ENCODE measurements at places on chromosomes 3 and 15.

DNA sequence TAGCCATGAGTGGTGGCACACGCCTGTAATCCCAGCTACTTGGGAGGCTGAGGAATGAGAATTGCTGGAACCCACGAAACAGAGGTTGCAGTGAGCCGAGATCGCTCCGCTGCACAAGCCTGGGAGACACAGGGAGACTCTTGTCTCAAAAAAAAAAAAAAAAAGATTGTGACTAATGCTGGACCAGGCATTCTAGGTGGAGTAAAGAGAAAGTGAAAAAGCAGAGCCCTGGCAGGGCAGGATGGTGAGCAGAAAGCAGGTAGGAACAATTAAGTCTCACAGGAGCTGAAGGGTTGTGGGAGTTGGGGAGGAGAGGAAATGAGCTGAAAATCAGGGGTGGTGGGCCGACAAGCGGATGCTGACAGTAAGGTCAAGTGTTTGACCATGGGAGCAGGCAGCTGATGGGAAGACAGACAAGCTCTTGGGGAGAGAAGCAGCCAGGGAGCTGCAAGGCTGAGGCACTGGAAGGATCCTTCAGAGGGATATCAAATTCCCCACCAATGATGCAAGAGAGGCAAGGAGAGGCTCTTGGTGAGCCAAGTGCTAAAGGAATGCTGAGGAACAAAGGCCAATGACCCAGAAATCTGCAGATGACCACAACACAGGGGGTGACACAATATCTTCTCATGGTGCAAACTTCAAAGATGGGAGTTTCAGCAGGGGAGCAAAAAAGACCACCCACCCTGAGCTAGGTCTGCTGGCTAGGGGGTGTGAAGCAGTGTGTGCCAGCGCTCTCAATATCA lies 251.1 kb downstream of the ULK4 start:
- no peak for DNase-seq

DNA sequence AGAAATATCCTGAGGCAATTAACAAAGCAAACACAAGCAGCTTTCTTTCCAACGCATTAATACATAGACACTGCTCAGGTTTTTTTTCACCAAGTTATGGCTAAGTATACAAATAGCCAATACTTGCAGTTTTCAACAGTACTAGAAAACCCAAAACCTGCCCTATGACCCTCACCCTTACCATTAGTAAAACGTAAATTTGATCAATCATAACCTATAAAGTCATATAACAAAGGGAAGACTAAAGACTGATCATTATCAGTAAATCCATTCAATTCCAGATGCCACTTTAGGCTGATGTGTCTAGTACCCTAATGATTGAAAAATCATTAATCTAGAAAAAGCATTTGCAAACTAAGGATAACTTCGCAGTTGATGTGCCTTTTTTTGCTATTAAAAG lies 3.2 kb downstream of the SERP1 start:
- DNase-seq, result no peak

GRCh38 chr3:155192957-155193746 lies 100.3 kb downstream of the STRIT1 start:
- no peak for DNase-seq

DNA sequence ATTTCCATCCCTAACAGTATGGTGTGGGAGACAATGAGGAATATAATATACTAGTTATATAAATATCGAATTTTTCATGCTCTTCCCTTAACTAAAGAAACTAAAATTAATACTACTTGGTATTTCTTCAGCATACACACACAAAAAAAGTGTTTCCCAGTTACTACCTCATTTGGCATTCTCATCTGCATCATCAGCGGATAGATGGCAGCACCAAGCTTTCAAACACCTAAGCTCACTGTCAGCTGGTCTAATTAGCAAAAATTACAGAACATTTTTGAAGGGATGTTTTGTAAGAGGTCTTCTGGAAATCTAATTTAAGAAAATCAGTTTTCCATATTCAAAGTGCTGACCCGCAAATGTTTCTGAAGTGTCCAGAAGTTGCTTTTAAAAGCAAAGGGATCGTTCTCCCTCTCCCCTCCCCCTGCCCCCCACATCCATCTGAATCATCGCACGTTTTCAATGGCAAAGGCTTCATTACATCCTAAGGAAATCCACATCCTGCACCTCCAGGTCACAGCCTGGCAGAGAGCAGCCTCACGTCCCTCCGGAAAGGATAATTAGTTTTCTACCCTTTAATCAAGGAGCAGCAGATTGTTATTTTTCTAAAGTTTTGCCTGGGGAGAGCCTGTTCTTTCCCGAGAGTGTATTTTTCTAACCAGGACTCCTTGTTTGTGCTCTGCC lies 86.1 kb upstream of the SPATA12 start:
- DNase-seq, result no peak

DNA sequence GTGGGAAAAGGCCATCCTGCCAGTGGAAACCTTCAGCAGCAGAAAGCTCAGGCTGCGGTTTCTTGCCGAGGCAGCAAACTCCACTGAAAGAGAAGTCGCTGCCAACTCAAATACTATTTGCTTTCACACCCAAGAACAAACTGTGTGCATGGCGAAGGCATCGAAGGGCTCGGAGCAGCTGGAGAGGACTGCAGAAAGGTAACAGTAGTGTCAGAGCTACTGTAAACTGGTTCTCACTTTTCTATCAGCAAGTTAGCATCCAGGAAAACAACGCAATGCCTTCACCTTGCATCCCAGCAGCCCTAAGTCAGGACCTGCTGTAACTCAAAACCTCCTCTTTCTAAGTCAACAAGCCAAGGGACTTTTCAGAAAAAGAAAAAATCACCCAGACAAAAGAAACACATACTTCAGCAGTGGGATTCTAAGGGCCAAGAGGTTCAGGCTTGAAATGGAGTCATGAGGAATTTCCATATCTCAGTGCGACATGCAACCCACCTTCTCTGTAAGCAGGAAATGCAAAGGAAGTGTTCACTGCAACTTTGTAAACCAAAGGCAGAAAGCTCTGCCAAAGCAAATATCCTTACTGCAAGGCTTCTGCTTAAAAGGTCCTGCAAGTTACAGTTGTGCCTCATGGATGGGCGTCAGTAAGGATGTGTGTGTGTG lies 193.5 kb downstream of the FOXP1 start:
- peak; percentile 60 for DNase-seq

- DNase-seq, result no peak
Observed at GRCh38 chr15:68713874-68714273, 106.8 kb downstream of the ANP32A start.

- DNase-seq, result no peak
Observed at GRCh38 chr3:46895761-46896160, 18.2 kb downstream of the PTH1R start.

DNA sequence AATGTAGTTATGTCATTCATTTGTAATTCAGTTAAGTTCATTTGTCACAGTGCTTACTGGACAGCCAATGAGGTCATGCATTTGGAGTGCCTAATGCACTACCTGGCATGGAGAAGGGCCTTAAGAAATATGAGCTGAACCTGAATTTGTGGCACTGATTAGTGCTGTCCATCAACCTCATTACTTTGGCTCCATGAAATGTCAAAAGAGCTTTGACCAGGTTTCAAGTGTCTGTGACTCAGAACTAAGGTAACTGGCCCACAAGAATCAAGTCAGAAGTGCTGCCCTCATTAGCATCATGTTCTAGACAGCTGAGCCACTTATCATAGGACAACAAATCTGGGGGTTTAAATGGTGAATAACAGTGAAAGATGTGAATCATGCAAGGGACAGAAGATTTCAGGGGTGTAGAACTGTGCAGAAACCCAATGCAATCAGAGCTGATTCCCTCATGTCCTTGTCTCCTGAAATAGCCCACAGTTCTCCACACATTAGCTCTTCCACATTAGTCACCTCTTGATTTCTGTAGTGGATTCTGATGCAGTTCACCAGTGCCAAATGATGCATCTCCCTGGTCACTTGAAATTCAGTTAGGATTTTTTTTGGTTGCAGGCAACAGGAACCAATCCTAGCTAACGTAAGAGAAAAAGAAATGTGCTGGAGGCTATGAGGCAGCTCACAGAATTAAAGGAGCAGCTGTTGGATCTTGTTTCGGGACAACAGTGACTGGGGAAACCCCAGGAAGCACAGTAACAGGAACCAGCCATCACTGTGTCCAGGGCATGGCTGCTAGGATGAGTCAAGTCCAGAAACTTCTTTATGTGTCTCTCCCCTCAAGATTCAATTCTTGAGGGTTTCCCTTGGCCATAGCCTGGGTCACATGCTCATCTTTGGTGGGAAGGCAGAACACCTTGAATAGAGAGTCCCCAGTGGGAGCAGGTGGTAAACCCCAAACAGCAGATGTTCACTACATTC lies 38.7 kb downstream of the CHST2 start:
- no peak for DNase-seq

- DNase-seq, result no peak
Observed at GRCh38 chr15:31932576-31932975, 97.7 kb upstream of the CHRNA7 start.

DNA sequence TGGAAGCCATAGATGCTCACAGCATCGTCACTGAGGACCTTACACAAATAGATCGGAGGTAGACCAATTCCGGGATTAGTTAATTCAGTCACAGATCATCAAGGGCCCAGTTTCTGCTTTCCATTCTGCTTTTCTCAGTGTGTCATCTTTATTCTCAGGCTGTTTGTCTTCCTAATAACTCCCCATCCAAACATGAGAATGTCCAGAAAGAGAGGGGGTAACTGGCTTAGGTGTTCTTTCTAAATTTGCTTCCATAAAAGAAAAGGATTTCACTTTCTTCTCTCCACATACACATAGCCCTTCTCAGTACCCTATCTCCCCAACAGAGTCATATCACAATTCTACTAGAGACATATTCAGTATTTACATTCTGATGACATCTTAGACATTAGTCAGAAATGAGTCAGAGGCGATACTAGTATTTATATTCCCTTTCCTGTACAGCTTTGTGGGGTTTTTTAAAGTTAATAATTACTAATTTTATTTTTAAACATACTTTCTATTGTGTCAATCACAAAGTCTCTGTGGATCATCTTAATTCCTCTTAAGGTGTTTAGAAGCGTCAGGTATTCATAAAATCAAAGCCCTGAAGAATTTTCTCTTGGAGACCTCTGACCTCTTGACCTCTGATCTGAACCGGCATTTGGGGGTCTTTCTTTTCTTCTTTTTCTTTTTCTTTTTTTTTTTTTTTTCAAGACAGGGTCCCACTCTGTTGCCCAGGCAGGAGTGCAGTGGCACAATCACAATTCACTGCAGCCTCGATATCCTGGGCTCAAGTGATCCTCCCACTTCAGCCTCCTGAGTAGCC lies 24.3 kb upstream of the IL12A start:
- no peak for DNase-seq

DNA sequence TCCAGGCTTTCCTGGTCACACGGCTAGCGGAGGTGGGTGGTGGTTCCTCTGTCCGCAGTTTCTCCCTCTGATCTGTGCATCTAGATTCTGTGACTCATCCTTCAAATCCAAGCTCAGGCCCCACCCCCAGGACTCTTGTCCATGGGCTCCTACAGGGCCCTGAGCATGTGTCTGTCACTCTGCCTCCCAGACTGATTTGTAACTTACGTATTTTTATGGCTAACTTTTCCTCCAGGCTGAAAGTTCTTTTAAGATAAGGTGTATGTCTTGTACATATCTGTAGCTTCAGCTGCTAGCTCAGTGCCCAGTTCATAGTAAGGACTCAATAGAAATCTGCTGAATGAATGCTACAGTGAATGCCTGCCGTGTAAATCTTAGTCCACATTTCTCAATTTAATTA lies 8.0 kb downstream of the ESYT3 start:
- DNase-seq, result no peak

GRCh38 chr3:100563652-100564211 lies 45.7 kb upstream of the ADGRG7 start:
- no peak for DNase-seq

DNA sequence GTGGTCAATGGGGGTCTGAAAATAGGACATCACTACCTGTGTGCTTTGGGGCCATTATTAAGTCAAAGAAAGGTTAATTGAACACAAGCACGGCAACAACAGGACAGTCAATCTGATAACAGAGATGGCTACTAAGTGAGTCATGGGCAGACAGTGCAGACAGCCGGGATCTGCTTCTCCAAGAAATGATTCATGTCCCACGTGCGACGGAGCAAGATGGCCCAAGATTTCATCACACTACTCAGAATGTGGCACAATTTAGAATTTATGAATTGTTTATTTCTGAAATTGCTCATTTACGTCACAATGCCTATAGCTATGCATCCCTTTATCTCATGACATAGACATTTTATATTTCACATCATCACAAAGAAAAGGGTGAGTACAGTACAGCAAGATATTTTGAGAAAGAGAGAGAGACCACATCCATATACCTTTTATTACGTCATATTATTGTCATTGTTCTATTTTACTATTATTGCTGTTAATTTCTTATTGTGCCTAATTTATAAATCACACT lies 770.6 kb upstream of the NR2F2 start:
- no peak for DNase-seq

DNA sequence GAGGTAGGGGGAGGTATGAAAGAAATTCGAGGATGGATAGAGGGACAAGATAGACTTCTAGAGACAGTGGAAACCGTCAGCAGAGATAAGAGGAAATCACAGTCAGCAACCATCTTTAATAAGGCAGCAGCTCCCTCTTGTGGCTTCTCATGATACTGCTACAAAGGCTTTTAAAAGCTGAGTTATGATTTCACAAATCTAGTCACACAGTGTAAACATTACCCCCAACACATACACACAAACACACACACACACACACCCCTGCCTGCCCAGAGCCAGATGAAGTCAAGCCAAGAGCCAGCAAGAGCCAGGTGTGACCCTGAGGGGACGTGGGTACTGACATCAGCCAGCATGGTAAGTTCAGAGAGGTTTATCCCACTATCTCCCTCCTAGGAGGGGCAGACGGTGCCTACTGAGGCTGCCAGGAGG lies 18.9 kb upstream of the TGM5 start:
- peak; percentile 51 for DNase-seq

- no peak for DNase-seq
Observed at GRCh38 chr15:24858737-24859601, 95.8 kb upstream of the SNRPN start.

GRCh38 chr15:80948651-80949292 lies 40.8 kb downstream of the MESD start:
- DNase-seq, result no peak

- DNase-seq, result no peak
Observed at GRCh38 chr3:49030321-49030720, 1.1 kb upstream of the IMPDH2 start.

GRCh38 chr3:17038900-17039553 lies 154.3 kb downstream of the PLCL2 start:
- DNase-seq, result no peak

Data from CD8-positive, alpha-beta memory T cell (primary cell).